ENCODE measurements at places on chromosomes 3 and 15.
A peak's percentile ranks its signal among the peaks of the same experiment; 100 is the strongest.

- no peak for DNase-seq
These were observed 103.1 kb upstream of the LRTM1 start for GRCh38 chr3:55030938-55031337.

GRCh38 chr3:42717306-42717705, 14.7 kb upstream of the HHATL start:
- no peak for DNase-seq

- DNase-seq: no peak
These were observed 235.4 kb downstream of the NFKBIZ start for GRCh38 chr3:102084704-102085103.

DNA sequence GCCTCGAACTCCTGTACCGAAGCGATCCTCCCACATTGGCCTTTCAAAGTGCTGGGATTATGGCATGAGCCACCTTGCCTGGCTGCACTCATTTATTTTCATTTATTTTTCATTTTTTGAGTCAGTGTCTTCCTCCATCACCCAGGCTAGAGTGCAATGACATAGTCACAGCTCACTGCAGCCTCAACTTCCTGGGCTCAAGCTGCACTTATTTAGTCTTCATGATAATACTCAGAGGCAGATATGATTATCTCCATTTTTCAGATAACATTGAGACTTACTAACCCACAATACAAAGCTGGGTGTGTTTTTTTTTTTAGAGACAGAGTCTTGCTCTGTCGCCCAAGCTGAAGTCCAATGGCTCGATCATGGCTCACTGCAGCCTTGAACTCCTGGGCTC, 10.0 kb downstream of the PRKCI start:
- no peak for DNase-seq

- DNase-seq: peak; percentile 92
These were observed 72.1 kb downstream of the IL1RAP start for GRCh38 chr3:190585805-190586630.

GRCh38 chr3:12317914-12318313, 29.0 kb downstream of the PPARG start:
- no peak for DNase-seq

DNA sequence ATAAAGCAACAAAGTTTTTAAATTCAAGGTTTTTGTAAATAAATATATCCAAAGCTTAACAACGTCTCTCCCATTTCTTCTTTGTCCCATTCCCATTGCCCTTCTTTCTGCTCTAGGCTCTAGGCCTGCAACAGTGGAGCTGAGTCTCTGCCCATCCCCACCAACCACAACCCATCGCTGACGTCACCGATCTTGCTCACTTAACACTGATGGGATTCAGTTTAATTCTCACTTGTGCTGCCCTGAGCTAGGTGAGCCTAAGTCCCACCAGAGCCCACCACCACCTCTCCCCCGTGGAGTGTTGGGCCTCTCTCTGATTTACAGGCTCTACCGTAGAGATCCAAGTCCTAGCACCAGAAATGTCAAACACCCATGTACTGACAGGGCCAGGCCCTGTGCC, 61.3 kb upstream of the RAB6B start:
- no peak for DNase-seq

DNA sequence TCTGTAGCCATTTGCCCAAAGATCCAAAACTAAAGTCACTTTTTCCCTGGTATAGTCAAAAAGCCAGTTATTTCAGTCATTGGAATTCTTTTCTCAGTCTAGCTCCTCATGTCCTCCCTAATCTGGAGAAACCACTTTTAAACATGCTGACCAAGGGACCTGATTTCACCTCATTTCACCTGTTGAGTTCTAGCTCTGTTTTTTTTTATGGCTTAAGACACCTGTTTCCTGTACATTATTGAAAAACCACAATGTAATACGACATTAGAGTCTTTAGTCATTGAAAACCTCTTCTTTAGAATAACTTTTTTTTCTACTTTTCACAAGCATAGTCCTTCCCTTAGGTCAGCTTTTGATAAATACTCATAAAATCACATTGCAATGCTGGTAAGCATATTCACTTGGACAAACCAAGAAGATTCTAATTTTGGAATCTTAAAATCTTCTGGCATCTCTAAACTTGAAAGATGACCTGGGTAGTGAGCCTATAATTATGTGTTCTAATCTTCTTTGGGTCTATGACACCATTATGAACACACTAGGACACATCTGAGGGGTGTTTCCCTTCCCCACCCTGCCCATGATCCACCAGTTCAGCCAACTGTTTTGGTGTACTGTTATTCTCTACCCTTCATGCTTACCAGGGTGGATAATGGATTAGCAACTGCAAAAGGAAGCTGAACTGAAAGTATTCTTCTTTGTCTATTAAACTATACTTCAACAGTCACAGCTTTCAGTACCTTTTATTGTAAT, 103.5 kb upstream of the FXR1 start:
- DNase-seq: no peak

DNA sequence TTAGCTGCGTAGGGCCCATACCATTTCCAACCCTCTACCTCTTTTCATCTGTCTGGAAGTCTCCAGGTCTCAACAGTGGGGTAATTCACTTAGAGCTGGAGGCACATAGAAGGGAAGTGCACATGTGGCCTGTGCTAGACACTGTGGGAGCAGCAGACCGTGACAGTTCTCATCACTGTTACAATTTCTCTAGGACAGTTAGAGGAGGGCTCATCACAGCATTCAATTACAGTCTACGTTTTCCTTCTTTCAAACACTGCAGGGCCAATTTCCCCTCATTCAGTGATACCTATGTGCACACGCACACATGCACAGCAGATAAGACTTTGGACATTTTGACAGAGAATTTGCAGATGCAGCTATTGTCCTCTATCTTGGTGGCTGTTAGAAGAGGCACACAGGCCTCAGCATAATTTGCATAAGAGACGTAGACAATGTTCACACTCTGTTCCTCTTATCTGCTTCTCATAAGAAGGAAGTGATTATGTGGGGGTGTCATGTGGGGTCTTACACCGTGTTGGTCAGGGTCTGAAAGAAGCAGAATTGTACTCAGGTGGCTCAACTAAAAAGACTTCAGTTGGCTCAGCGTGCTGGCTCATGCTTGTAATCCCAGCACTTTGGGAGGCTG, 12.6 kb upstream of the HRG start:
- DNase-seq: no peak

DNA sequence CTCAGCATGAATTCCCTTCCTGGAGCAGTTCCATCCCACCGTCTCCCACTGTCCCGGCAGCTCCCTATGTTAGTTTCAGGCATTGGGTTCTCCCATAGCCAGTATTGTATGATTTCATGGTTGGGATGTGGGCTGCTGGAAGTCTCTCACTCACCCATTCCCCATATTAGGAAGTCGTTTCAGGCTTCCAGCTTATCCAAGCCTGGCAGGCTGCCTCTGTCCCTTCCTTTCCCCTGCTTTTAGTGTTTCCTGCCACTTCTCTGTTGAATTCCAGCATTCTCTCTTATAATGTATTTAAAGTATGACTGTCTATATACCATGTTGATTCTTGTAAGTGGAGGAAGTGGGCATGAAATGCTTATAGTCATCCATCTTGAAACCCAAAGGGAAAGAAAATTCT, 309.7 kb upstream of the RBMS3 start:
- DNase-seq: no peak

GRCh38 chr3:159818399-159818798, 170.2 kb upstream of the IL12A start:
- no peak for DNase-seq

DNA sequence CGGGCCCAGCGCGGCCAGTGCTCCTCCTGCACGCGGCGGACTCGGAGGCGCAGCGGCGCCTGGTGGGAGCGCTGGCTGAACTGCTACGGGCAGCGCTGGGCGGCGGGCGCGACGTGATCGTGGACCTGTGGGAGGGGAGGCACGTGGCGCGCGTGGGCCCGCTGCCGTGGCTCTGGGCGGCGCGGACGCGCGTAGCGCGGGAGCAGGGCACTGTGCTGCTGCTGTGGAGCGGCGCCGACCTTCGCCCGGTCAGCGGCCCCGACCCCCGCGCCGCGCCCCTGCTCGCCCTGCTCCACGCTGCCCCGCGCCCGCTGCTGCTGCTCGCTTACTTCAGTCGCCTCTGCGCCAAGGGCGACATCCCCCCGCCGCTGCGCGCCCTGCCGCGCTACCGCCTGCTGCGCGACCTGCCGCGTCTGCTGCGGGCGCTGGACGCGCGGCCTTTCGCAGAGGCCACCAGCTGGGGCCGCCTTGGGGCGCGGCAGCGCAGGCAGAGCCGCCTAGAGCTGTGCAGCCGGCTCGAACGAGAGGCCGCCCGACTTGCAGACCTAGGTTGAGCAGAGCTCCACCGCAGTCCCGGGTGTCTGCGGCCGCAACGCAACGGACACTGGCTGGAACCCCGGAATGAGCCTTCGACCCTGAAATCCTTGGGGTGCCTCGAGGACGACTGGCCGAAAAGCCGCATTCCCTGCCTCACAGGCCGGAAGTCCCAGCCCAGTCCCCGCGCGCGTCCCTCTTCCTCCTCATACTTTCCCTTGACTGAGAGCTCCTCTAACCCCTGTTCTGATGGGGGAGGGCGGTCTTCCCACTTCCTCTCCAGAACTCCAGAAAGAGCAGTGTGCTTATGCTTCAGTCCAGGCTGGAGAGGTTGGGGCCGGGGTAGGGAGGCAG, 1.4 kb upstream of the IL17RC start:
- DNase-seq: no peak

- no peak for DNase-seq
These were observed 9.5 kb downstream of the CCR9 start for GRCh38 chr3:45895686-45896468.

DNA sequence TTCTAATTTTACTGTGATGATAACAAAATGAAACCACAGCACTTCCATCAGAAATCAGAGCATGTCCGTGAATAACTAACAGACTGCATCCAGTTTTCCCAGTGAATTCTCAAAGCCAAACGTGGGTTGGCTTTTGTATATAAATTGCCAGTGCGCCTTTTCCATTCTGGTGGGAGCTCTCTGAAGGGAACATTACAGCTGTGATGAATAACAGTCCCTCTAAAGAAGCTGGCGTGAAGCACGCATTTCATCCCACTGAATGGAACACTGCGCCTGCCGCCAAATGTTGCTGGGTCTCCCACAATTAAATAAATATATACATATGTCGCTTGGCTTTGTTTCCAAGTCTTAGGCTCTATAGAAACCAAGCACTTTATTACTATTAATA, 113.0 kb upstream of the PFN2 start:
- DNase-seq: no peak

DNA sequence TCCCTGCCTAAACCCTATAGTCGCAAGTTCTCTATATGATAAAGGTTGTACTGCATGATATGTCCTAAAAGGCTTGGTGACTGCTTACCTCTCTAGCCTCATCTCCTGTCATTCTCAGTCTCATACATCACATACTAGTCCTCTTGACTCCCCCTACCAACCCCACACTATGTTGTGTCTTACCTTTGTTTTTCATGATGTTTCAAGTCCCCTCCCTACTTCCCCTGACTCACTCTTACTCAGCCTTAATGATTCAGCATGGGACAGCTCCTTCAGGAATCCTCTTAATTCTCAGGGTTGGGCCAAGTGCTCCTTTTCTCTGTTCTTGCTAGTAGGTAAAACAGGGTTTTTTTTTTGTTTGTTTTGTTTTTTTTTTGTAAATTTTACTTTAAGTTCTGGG, 49.6 kb downstream of the SLMAP start:
- DNase-seq: peak; percentile 98

- DNase-seq: peak; percentile 30
These were observed 5.7 kb upstream of the CSPG4 start for GRCh38 chr15:75718328-75718727.

DNA sequence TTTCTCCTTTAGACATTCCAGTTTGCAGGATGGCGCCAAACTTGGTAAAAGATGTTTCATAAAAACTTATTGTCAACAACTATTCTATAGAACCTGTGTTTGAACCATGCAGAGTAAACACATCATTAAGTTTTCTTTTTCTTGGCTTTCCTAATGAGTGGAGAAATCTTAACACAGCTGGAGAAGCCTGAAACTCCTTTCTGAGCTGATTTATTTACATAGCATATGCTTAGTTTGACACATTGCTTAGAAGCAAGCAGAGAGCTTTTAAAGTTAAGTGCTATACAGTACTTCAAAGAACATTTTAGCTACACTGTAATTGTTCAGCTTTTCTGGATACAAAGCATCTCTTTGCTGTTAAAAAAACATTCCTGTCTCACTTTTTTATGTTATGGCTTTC, 61.0 kb upstream of the PAQR5 start:
- no peak for DNase-seq

DNA sequence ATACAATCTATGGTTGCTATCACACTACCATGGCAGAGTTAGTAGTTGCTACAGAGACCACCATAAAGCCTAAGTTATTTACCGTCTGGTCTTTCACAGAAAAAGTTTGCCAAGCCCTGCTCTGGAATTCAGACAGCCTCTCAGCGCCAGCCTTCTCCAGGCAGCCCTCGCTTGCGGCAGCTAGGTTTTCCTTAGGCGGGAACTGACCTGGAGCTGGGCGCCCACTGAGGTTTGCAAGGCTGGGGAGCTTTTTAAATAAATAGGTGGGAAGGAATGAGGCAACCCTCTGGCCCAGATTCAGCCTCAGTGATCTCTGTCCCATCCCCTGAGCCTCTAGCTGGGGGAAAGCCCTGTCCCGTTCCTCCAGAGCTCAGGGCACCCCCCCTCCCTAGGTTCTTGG, 1.2 kb downstream of the CTSH start:
- no peak for DNase-seq

DNA sequence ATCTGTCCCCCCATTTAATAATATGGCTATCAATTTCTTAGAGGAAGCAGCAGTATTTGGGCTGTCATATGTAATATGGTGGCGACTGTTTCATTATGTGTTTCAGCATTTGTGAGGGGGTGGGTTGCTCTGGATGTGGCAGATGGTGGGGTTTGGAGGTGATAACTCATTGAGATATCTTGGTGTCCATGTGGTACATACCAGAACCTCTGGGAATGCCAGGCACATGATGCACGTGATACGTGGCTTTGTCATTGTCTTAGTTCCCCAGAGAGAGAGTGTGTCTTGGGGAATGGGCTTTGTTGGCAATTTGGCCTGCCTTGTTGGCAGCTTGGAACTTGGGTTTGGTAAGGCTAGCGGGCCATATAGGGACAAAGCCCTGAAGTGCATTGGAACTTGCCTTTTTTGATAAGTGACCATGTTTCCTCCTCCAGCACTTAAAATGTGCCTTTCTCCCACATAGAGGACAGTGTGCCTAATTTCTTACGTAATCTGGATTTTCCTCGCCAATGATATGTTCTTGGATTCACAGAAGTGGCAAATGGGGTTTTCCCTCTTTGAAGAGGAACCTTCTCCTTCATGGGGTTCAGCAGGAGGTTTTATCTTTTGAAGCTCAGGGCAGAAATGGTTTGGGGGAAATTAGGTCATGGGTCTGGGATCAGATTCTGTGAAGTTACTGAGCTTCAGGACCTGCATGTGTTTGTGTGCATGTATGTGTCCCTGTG, 79.5 kb downstream of the DNASE1L3 start:
- no peak for DNase-seq

- DNase-seq: no peak
These were observed 49.7 kb upstream of the TSPAN3 start for GRCh38 chr15:77120576-77120975.

- no peak for DNase-seq
These were observed 24.6 kb upstream of the PLSCR4 start for GRCh38 chr3:146275476-146275875.

GRCh38 chr15:76787273-76787672, 117.9 kb downstream of the SCAPER start:
- no peak for DNase-seq

All from foreskin keratinocyte (primary cell).